Gastroesophageal sphincter (tissue), 4 donors: ENCODE measurements at places on chromosomes 16 and 17.

- H3K27ac ChIP-seq = no peak overlapping the region
- H3K4me1 ChIP-seq = no peaks in the 10 kb centered on the region
- H3K4me3 ChIP-seq = no peak overlapping the region
- ATAC-seq = peak; percentile 78
- no peaks in the 10 kb centered on the region for H3K36me3 ChIP-seq
- H3K27me3 ChIP-seq = no peaks in the 10 kb centered on the region
Measured at GRCh38 chr17:64694207-64694606, 32.1 kb upstream of the SMURF2 start.

GRCh38 chr17:35727635-35728034, 3.8 kb upstream of the RASL10B start:
- no peaks in the 10 kb centered on the region for H3K27me3 ChIP-seq
- H3K4me3 ChIP-seq = no peak overlapping the region
- H3K36me3 ChIP-seq = peaks cover 44% of the 10 kb centered on the region
- peak overlapping the region; percentile 63 for H3K27ac ChIP-seq
- no peak for ATAC-seq

DNA sequence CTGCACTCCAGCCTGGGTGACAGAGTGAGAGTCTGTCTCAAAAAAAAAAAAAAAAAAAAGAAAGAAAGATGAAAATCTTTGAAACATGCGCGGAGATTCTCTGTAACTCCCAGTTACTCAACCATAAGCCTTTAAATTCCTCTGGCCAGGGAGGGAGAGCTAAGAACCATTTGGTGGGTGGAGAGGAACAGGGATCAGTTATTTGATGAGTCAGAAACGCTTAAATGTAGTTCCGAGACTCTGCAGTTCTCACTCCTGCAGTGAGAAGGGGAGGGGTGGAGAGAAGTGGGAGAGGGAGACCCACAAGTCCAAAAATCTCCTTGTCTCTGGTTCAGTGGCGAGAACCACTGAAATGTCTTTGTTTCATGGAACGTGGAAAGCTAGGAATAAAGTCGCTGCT, 266.7 kb downstream of the SOX9 start:
- no peaks in the 10 kb centered on the region for H3K36me3 ChIP-seq
- peaks cover 20% of the 10 kb centered on the region for H3K27me3 ChIP-seq
- H3K4me3 ChIP-seq = no peak overlapping the region

GRCh38 chr17:79622776-79623175, 11.9 kb upstream of the RBFOX3 start:
- peaks cover 71% of the 10 kb centered on the region for H3K27me3 ChIP-seq
- no peaks in the 10 kb centered on the region for H3K36me3 ChIP-seq
- H3K4me1 ChIP-seq = no peaks in the 10 kb centered on the region
- H3K27ac ChIP-seq = no peak overlapping the region
- ATAC-seq = no peak

GRCh38 chr16:81629896-81630634, 149.0 kb upstream of the PLCG2 start:
- ATAC-seq = no peak
- no peak overlapping the region for H3K4me3 ChIP-seq
- H3K4me1 ChIP-seq = peaks cover 25% of the 10 kb centered on the region

DNA sequence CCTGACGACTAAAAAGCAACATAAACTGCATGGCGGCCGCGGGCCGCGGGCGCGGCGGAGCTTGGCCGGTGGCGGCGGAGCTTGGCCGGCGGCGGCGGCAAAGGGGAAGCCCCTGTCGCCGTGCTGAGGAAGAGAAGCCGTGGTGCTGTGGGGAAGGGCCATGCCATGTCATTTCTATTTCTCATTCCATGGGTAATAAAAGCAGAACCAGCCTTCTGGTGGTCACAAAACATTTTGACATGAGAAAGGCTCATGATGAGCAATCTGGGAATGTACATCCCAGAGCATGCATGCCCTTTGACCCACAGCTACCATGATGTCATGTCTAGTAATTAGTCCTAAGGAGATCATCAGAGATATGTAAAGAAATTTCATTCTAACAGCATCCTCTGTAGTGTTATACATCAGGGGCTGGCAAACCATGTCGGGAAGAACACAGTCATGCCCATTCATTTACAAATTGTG, 23.9 kb upstream of the HEATR6 start:
- no peaks in the 10 kb centered on the region for H3K36me3 ChIP-seq
- peak overlapping the region; percentile 21 for H3K4me3 ChIP-seq
- H3K27me3 ChIP-seq = no peaks in the 10 kb centered on the region
- peak; percentile 46 for ATAC-seq

DNA sequence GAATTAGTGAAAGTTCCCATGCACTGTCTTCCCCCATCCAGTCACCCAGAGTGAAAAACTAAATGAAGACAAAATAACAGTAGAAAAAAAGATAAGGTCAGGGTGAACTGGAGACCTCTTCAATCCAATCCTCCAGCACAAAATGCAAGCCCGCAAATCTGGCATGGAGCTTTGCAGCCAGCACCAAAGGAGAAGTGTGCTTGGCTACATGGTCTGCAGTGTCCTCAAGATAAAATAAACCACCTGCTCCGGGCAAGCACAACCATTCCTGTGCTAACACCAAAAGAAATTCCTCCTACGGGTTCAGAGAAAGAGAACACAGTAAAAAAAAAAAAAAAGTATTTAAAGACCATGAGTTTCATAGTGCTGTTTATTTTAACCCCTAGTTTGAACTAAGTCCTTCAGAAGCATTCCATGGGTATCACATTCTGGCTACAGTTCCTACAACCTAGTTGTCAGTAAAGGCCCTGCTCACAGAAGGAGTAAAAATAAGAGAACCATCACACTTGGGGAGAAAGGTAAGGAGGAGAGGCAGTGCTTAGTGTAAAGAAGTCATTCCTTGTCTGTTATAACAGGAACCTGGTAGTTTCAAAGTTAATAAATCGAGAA, 109.1 kb downstream of the GAS7 start:
- peaks cover 25% of the 10 kb centered on the region for H3K4me1 ChIP-seq
- no peaks in the 10 kb centered on the region for H3K27me3 ChIP-seq
- H3K27ac ChIP-seq = peak overlapping the region; percentile 55
- peak; percentile 42 for ATAC-seq
- H3K4me3 ChIP-seq = no peak overlapping the region

GRCh38 chr16:15031586-15031985, 24.3 kb downstream of the NTAN1 start:
- no peak overlapping the region for H3K27ac ChIP-seq
- no peaks in the 10 kb centered on the region for H3K36me3 ChIP-seq
- H3K27me3 ChIP-seq = no peaks in the 10 kb centered on the region

GRCh38 chr16:55506083-55506482, 2.8 kb upstream of the LPCAT2 start:
- peaks cover 19% of the 10 kb centered on the region for H3K27me3 ChIP-seq
- H3K4me1 ChIP-seq = peaks cover 14% of the 10 kb centered on the region
- no peaks in the 10 kb centered on the region for H3K36me3 ChIP-seq
- no peak overlapping the region for H3K27ac ChIP-seq
